Adipocyte (in vitro differentiated cells): ENCODE measurements at places on chromosomes 6 and 20.

DNA sequence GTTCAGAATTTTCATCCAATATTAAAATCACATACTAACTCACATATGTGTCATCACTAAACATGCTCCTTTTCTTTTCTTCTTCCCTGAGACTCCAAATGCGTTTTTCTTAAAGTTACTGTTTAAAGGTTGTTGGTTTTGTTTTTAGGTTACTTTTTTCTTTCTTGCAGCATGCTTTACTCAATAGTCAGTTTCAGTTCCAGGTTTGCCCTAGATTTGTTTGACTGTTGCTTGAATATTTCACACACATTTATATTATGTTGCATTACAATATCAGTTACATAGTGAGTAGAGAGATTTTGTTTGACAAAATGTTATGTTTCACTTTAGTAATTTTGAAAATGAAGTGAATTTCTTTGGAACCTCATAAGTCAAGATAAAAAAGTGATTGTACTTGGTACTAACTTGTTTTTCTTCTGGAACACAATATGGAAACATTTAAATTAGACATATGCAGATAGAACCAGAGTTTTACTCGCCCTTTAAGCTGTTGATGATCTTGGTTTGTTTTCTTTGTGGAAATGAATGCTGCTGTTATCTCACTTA is 27.3 kb downstream of the FNDC1 start:
- no peak for DNase-seq

- no peak for DNase-seq
These were observed 52.7 kb upstream of the MYB start for GRCh38 chr6:135128268-135128914.

GRCh38 chr6:129661536-129662405 is 48.2 kb downstream of the ARHGAP18 start:
- no peak for DNase-seq

- DNase-seq, result no peak
These were observed 140.0 kb upstream of the ATXN1 start for GRCh38 chr6:16901306-16901705.

- DNase-seq, result no peak
These were observed 578 bp upstream of the PTCHD4 start for GRCh38 chr6:48111575-48111974.

DNA sequence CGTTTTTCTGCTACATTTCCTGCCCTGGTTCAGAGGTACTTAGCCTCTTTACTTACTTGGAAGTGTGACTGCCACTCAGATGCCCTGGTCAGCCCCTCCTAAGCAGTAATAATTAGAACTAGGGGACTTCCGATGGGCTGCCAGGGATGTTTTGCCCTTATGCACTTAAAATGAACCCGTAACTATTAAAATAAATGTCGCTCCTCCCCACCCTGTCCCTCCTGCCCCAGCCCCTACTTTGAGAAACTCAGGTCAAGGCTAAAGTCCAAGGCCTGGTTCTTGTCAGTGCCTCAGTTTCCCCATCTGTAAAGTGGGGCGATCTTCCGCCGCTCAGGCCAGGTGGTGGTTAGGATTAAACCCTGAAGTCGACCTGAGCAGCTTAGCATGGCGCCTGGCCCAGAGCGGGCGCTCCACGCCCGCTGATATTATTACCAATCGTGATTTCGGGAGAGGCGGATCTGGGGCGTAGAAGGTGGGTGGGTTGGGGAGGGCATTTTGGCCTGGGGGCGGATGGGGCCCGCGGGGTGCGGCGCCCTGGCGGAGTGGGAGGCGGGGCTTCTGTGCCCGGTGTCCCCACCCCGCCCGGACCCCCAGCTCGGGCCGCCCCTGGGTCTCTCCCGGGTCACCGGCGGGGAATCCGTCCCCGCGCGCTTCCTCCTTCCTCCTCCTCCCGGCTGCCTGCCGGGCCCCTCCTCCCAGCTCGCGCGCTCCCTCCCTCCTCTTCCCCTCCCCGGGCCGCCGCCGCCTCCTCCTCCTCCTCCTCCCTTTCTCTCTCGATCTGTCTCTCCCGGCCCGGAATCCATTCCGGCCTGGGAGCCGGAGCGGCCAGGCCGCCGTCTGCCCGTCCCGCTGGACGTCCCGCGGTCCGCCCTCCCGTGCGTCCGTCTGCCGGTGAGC is at the start of gene SRC:
Gene SRC, plus strand, starts transcription at position 802 of the 897 bp plus-strand sequence. CDS start 38,014 bp downstream, outside the sequence.
- peak; percentile 87 for DNase-seq

GRCh38 chr6:9463311-9463710 is 951.6 kb downstream of the TFAP2A start:
- DNase-seq, result no peak

GRCh38 chr6:106163446-106163965 is 77.4 kb downstream of the PRDM1 start:
- peak; percentile 40 for DNase-seq

DNA sequence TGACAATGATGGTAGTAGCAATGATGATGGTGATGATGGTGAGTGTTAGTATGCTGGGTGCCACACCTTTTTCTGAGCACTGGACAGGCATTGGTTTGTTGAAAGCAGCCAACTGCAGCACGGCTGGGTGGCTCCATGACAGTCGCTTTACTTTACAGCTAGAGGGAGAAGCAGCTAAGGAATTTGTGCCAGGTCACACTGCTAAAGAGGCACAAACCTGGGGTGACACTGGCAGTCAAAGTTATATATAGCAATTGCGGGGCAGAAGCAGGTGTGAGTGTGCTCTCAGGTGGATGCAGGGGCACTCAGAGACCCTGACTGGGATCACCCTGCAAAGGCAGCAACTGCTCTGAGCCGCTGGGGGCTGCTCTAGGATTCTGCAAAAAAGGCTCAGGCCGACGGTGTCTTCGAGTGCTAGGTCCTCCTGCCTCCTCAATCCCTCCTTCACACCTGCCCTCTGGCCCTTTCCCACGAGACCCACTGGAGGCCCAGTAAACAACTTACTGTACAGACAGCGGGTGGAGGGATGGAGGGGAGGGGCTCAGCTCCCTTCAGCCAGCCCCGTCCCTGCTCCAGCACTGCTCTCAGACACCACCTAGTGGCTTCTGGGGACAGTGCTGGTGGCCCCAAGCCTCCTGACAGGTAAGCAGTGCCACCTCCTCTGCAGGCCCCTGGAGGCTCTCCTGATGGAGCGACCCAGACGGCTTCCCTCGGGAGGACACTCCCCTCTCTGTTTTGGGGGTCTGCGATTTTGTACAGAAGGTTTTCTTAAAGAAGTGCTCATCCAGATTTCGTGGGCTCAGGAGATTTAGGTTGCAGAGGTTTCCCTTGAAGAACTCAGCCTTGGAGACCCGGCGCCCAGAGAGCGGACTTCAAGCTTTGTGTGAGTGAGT is 4.4 kb upstream of the RPS21 start:
- DNase-seq, result peak; percentile 89

DNA sequence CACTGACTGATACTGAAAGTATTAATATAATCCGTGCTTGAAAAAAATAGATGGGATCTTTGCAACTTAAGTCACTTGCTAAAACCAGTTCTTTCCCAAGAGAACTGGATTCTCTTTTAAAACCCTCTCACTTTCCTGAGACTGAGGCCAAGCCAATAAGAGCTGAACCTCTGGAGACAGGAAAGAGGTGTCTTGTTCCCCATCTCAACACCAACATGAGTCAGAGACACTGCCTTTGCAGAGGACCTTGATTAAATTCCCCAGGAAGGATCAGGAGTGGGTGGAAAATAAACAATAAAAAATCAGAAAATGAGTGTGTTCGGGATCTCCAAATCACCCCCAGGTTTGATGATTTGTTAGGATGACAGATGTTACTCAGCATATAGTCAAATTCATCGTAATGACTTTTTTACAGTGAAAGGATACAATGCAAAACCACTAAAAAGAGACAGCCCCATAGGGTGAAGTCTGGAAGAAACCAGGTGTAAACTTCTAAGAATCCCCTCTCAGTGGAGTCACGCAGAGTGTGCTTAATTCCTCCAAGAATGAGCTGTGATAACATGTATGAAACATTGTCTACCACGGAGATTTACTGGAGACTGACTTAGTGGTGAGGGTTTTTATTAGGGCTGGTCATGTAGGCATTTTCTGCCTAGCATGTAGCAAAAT is 122.8 kb upstream of the BEND3 start:
- DNase-seq, result peak; percentile 15

- peak; percentile 76 for DNase-seq
These were observed 126.9 kb upstream of the TIAM2 start for GRCh38 chr6:154868143-154868594.

- no peak for DNase-seq
These were observed 306.1 kb upstream of the RGS17 start for GRCh38 chr6:153437193-153437592.

- no peak for DNase-seq
These were observed 296.8 kb upstream of the TSHZ2 start for GRCh38 chr20:52675375-52675774.

GRCh38 chr20:14523090-14523489 is 185.7 kb upstream of the FLRT3 start:
- no peak for DNase-seq

DNA sequence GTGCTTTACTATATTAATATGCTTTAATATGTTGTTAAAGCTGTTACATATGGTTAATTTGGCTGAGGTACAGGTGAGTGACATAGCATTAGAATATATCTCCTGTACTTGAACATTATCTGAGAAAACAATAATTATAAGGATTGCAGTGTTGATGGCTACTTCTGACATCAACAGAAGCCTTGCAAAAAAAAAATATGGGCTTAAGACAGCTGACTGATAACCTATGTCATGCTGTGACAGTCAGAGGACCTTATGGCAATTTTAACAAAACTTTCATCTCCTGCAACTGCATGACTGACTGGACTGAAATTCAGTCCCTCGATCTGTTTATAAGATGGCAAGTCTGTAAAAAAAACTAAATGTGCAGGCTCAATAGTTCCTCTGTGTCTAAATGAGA is 27.5 kb upstream of the TBX18 start:
- no peak for DNase-seq

DNA sequence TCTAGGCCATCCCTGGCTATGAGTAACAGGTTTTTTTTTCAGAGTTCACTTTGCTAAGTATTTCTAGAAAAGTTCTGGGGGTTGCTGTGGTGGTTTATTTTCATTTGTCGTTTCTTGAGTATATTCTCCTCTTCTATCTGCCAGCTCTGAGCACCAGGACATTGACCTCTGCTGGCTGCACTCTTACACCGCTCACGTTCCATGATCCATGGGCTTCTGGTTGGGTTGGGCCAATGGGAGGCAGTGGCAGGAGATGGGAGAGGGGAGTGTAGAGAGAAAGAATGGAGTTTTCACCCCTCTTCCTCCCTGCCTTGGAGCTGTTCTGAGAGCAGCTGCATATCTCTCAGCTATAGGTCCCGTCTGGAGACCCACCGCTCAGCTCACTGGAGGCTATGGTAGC is 161.0 kb upstream of the ATXN1 start:
- no peak for DNase-seq

DNA sequence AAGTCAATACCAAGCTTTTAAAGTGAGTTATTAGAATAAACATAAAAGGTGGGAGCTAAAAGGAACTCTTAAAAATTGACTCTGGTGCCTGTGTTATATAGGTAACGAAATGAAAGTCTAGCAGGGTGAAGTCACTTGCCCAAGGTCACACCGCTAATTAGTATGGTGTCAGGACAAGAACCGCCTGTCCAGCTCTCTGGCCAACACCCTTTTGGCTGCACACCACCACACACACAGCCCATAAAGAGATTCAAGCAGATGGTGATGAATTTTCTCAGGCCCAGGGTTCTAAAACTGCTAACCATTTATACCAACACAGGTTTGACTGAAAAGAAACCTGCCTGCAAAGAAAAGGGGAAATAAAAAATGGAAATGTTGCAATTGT is 20.2 kb downstream of the GFOD1 start:
- DNase-seq, result no peak

DNA sequence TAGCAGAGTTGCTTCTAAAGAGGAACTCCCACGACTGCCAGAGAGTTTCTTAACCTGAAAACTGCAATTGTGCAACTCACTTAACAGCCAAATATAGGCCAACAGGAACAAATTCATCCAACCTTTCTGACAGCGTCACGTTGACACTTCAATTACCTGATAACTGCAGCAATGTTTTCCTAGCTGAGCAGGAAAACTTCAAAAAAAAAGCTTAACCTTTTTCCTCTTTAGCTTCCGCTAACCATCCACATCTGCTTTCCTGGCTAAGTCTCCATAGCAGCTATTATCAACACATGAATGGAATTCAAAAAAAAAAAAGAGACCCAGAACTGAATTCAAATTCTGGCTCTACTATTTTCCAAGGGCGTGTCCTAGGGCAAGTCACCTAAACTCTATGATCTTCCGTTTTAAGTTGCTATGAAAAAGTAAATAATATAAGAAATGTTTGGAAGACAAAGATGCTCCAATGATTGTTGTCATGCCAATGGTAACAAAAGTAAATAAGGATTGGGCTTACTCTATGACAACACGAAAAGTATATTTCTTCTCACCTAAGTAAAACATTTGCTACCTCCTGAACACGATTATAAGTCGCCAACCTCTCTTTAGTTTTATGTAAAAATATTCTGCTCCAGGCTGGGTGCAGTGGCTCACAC is 524.6 kb upstream of the JARID2 start:
- peak; percentile 68 for DNase-seq

- no peak for DNase-seq
These were observed 7.3 kb upstream of the SMIM8 start for GRCh38 chr6:87315071-87315470.

DNA sequence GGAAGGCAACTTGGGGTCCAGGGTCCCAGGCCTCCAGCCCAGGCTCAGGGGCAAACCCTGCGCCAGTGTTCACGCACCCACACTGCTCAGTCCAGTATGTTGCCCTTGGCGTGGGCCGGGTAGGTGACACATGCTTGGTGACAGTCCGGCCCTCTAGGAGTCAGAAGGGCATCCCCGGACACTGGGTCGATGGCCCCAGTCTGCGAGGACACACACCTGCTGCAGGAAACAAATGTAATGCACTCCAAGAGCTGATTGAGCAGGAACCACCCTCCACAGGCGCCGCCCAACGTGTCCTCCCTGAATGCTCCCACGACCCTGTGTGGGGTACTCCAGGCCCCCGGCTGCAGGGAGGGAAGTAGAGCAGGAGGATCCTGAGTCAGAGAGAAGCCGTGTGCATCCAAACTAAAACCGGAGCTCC is 160.7 kb downstream of the DLL1 start:
- no peak for DNase-seq

DNA sequence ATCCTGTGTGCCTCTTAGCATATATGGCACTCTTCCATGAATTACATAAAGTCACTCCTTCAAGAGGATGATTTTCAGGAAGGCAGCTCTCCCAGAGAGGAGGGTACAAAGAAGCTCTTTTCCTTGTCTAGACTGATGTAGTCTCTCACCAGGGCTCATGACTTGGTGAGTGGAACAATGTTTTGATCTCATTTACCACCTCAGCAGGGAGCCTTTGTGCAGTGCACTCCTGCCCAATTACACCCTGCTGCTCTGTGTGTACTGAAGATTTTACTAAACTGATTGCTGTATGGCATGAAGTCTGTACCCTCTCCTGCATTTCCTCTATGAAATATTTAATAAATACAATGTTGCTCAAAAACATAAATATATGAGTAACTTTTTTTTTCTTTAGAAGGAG is 598.3 kb upstream of the HS3ST5 start:
- DNase-seq, result no peak

DNA sequence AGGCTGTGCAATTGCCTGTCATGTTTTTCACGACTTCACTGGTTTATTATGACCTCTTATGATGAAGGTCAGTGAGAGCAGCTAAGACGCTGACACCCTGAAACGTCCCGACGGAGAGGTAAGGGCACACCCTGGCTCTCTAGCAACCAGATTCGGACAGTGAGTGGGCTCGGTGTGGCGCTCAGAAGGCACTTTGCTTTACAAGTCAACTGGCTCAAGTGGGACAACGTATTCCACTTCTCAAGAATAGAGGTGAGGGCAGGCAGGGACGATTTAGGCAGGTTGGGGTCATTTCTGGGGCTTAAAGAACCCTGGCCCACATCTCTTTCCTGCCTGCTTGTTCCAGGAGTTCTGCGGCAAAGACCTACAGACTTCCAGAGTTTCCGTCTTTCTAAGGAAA is 18.2 kb downstream of the RNASET2 start:
- DNase-seq, result no peak
